ENCODE measurements at places on chromosomes 3 and 15.
A peak's percentile ranks its signal among the peaks of the same experiment; 100 is the strongest.

DNA sequence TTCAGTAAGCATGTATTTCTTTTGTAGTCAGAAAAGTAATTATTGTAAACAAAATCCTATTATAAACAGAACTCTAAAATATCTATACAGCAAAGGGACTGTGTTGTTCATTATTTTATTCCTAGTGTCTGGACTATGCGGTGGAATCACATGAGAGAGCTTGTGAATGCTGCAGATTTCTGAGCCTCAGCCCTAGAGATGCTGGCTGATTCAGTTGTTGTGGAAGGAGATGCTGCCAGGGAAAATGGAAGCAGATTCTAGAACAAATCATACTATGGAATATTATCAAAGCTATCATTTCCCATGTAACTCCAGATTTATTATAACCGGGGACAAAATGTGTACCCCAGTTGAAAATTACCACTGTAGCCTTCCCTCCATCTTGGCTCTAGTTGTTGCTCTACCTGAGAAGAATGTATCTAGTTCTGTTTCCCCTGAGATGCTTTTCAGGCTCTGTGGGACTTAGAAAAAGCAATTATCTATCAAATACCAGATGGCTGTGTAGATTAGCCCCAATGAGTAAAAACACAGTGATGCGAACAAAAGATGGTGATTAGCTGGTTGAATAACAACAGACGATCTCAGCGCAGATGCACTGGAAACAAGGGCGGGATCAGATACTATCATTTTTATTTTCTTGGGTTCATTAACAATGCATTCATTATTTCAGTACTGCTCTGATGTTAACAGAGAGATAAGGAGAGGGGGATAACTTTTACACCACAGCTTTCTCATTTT is 131.3 kb downstream of the TMEM108 start:
- peak; percentile 61 for DNase-seq

DNA sequence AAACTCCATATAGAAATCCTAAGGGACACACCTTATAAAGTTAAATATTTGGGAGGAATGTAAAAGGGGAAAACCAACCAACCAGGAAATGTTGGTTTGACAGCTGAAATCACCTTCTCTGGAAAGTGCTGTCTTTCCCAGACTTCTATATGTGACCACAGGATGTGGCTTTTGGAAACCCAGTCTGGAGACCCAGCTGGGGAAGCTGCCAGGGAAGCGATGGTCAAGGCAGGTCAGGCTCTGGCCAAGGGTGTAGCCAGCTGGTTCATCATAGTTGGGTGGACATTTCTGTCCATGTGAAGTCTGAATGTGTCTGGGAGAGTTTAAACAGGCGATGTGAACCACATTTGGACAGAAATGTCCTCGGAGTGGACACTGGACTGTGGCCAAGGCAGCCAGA is 73.9 kb downstream of the ARNT2 start:
- no peak for DNase-seq

- no peak for DNase-seq
These were observed 1208.3 kb downstream of the OTOL1 start for GRCh38 chr3:162704799-162705385.

GRCh38 chr3:14463330-14464140 is 61.1 kb downstream of the SLC6A6 start:
- DNase-seq: no peak

- no peak for DNase-seq
These were observed 44.8 kb upstream of the ADAMTS9 start for GRCh38 chr3:64732576-64732975.

GRCh38 chr15:58336161-58336560 is 95.6 kb upstream of the LIPC start:
- DNase-seq: no peak

GRCh38 chr3:149810846-149811245 is 2.2 kb upstream of the RNF13 start:
- DNase-seq: no peak

DNA sequence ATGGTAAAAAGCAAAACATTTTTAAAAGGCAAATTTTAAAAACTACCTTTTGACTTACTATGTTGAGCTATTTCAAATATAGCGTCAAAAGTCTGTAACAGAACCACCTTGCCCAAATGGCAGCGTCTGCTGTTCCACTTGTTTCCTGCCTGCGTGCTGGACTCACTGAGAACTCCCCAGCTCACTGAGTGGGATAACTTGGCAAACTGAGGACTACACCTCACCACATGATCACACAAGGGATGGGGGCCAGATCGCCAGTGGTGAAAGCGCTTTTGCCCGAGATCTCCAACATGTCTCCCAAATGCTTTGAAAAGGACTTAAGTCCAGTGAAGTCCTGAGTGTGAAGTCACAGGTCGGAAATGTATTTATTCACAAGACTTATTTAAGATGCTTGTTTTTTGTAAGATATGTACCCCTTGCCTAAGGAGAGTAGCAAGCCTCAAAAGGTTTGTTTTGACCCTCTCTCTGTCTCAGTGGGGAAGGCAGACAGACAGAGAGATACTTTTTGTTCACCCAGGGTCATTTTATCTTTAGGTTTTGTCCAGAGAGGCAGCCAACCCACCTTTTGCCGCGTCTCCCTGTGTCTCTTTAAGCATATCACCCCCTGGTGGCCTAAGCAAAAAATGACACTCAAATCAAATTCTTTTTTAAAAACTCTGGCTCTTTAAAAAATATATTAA is 192.6 kb downstream of the PDZRN3 start:
- peak; percentile 63 for DNase-seq

- no peak for DNase-seq
These were observed 92.7 kb upstream of the BLM start for GRCh38 chr15:90624278-90624981.

- no peak for DNase-seq
These were observed 84.7 kb downstream of the ETV5 start for GRCh38 chr3:186024210-186024609.

- no peak for DNase-seq
These were observed 91.6 kb upstream of the LIPC start for GRCh38 chr15:58340176-58340575.

DNA sequence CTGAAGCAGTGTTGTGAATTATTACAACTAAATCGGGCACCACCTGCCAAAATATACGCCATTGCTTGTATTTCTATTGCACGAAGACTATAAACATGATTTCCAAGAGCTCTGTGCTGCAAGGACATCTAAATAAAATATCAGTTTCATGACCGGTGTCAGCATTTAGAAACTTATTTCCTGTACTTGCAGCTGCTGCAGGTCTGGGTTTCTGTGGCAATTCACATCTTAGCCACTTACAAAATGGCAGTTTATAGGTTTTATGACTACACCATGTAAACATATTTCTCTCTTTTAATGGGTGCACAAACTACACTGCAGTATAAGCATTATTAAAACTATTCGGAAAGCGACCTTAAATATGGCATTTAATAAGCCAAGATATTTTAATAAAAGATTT is 359.4 kb downstream of the VPS13C start:
- DNase-seq: no peak

GRCh38 chr3:24551626-24552025 is 57.0 kb upstream of the THRB start:
- no peak for DNase-seq

DNA sequence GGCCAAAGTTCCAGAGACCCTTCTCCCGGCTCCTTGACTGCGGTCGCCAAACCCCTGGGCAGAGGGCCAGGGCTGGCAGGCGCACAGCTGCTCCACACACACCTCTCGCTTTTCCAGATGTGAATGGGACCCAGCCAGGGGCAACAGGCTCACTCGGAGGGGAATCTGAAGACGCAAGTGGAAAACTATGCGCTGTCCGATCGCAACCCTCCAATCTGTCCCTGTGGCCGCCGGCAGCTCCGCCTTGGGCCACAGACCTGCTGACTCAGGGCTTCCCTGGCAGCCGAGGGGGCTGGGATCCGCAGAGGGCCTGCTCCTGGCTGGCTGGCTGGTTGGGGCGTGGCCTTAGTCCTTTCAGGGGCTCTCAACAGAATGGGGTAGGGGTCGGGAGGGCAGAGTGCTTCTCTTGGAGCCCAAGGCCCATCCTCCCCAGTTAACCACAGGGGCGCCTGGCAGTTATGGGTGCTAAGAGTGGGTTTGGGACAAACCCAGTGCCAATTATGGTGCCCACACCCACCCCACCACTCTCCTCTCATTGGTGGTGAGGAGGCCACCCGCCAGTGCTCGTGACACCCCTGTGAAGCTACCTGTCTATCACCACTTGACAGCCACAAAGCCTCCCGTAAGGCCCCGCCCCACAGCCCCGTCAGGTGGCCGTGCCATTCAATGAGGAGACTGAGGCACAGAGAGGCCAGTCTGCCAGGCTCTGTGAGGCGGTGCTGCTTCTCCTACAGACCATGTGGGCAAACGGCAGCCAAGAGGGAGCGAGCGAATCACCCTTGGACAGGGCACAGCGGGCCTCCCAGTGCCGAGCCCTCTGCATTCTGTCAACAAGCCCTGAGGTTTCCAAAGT is 53.8 kb downstream of the IQSEC1 start:
- DNase-seq: no peak

DNA sequence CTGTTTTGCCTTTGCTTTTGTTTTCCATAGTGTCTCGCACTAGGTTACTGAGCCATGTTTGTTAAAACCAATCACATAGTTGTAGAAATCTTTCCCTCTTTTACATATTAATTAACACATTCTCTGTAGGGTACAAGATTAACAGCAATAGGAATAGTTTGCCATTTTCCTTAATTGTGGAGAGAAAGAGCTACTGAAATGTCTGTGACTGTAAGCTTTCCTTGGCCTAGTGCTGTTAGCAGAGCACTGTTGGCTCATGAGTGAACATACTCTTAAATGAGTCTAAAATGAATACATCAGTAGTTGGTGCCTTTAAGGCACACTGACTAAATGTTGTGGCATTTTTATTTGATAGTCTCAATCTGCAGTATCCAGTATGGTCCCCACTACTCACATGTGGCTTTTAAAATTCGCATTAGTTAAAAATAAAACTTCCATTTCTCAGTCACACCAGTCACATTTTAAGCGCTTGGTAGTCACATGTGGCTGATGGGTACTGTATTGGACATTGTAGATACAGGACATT is 28.2 kb downstream of the CHD2 start:
- no peak for DNase-seq

Measured in D341Med (cell line).